Activated CD4-positive, alpha-beta memory T cell treated with anti-CD3 and anti-CD28 coated beads for 36 hours (primary cell): ENCODE measurements at places on chromosomes 13 and 19.
A peak's percentile ranks its signal among the peaks of the same experiment; 100 is the strongest.

DNA sequence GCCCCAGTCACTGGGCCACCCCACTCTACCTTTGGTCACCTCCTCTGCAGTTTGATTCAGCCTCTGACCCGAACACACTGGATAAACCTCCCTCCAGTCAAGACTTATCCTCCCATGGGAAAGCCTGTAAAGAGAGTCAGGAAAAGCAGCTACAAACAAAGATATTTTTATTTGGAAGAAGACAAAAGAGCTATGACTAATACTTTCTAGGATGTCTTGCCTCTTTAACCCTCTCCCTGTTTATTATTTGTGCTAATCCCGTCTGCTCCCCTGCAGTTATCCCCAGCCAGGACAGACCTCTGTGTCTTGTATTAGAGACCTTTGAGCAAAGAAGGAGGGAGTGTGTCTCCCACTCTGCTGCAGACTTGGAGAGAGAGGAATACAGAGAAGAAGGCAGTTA is 178.3 kb downstream of the EFNB2 start:
- DNase-seq: no peak

DNA sequence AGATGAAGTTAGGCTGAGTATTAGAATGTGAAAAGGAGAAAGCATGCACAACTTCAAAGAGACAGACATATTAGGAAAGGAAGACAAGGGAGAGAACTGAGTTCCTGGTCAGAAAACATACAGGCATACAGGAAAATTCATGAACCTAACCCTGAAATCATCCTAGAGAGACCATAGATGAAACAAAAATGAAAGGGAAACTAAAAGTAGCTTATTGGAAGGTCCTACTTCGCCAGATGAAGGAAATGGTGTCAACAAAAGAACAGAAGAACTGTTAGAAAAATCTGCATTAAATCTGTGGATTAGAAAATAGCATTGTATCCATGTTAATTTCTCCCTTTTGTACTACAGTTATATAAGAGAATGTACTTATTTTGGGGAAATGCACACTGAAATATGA is 169.0 kb upstream of the UFM1 start:
- DNase-seq: no peak

GRCh38 chr13:77456271-77456670 is 79.2 kb upstream of the SCEL start:
- DNase-seq: no peak

GRCh38 chr13:58300974-58301681 is 669.6 kb downstream of the PCDH17 start:
- DNase-seq: no peak

GRCh38 chr19:6682607-6683128 is 12.7 kb upstream of the TNFSF14 start:
- no peak for DNase-seq

DNA sequence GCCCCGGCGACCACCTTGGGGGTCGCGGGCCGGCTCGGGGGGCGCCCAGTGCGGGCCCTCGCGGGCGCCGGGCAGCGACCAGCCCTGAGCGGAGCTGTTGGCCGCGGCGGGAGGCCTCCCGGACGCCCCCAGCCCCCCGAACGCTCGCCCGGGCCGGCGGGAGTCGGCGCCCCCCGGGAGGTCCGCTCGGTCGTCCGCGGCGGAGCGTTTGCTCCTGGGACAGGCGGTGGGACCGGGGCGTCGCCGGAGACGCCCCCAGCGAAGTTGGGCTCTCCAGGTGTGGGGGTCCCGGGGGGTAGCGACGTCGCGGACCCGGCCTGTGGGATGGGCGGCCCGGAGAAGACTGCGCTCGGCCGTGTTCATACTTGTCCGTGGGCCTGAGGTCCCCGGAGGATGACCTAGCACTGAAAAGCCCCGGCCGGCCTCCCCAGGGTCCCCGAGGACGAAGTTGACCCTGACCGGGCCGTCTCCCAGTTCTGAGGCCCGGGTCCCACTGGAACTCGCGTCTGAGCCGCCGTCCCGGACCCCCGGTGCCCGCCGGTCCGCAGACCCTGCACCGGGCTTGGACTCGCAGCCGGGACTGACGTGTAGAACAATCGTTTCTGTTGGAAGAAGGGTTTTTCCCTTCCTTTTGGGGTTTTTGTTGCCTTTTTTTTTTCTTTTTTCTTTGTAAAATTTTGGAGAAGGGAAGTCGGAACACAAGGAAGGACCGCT is 729 bp downstream of the STK11 start:
- no peak for DNase-seq

- DNase-seq: no peak
These were observed 1292.4 kb upstream of the MIR17HG start for GRCh38 chr13:90055121-90055520.

GRCh38 chr19:32018014-32018413 is 327.4 kb upstream of the ZNF507 start:
- DNase-seq: no peak

DNA sequence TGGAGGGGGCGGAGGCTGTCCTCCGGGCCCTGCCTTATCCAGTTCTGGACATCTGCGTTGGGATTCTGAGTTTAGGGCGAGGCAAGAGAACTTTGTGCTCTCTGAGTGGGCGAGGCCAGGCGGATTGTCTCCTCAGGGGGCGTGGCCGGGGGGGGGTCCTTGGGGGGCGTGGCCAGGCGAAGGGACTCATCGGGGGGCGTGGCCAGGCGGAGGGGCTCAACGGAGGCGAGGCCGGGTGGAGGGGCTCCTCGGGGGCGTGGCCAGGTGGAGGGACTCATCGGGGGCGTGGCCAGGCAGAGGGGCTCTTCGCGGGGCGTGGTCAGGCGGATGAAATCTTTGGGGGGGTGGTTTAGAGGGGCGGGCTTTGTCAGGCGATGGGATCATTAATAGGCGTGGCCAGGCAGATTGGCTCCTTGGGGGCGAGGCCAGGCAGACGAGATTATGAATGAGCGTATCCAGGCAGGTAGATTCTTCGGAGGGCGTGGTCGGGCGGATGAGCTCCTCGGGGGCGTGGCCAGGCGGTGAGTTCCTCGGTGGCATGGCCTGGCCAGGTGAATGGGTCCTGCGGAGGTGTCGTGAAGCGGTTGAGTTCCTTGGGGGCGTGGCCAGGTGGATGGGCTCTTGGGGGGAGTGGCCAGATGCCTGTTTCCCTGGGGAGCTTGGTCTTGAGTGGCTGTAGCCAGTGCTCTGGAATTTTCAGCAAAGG is 10.3 kb upstream of the CACNG7 start:
- DNase-seq: no peak

DNA sequence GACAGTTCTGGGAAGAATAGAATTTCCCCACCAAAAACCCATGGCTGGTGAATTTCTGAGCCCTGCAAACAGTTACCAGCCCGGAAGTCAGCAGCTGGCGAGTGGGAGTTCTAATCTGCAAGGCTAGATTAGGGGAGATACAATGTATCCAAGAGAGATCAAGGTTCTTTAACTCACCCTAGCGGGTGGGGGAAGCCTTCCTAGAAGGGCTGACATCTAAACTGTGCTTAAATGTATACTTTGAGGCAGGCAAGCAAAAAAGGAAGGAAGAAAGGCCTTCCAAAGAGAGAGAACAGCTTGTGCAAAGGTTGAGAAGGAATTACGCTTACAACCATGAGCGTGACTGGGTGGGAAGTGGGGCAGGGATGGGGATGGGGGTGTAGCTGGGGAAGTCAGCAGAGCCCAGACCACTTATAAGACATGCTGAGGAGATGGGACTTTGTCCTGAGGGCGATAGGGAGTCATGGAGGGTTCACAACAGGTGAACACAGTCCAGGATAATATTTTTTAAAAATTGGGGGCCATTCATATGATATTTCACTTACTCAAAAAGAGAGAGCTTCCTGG is 20.8 kb upstream of the ZNRF4 start:
- no peak for DNase-seq

DNA sequence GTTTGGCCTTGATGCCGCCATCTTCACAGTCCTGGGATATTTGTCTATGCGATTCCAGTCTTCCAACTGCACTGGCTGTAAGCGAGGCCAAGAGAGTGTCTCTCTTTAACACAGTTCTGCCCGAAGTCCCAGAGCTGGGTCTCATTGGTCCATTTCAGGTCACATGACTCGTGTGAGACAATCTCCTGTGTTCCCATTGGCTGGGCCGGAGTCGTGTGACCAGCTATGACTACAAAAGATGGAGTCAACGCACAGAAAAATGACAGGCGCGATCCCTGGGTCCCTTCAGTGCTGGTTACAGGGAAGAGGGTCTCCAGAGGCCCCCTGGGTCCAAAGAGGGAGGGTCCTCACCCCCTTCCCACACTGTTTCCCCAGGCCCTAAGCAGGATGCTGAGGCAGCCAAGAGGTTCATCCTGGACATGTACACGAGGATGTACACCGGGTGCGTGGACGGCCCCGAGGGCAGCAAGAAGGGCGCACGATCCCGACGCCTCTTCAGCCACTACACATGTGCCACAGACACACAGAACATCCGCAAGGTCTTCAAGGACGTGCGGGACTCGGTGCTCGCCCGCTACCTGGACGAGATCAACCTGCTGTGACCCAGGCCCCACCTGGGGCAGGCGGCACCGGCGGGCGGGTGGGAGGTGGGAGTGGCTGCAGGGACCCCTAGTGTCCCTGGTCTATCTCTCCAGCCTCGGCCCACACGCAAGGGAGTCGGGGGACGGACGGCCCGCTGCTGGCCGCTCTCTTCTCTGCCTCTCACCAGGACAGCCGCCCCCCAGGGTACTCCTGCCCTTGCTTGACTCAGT is 15.9 kb upstream of the S1PR4 start:
- DNase-seq: peak; percentile 55

DNA sequence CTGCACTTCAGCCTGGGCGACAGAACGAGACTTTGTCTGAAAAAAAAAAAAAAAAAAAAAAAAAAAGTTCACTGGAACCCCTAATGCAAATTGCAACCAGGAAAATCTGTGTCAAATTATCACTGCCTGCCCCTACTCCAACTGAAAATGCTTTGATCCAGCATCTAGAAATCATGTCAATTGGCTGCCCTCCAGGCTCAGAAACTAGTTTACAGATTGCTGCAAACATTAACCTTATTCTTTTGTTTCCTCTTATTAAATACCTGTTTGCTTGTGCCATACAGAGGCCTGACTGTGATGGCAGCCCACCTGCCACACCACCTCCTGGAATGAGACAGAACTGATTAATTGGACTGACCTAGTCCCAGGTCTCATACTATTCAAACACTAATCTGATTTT is 18.6 kb upstream of the AKT2 start:
- no peak for DNase-seq

DNA sequence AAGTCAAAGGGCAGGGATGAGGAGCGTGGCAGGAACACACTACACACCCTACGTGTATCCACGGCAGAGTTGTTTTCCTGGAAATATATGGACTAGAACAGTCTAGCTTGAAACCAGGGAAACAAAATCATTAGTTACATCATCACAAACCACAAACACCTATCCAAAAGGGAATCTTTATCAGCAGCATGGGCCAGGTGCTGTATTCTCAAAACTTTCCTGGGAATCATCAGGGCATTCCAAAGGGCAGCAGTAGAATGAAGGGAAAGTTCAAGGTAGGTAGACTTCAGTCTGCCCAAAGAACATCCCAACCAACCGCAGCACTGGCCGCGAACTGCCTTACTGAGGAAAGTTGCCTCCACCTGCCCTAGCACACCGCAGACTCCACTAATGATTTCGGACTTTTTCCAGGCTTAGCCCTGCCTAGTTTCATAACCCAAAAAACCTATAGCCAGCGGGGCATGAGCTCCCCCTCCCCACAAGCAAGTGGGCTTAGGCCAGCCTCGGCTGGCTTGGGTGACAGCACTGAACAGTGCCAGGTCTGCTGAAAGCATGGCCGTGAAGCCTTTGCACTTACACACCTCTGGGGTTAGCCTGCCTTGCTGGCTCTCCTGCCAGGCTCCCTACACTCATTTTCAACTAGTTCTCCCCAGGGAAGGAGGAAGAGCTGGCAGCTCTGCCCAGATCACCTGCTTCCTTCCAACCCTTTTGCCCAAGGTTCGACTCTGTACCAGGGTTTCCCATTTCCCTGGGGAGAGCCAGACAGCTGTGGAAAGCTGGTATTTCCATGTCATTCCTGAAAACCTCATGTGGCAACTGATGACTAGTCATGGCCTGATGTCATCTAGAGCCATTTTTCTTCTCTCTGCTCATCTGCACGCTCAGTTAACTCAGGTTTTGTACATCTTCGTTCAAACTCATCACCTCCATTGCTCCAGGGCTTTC is 77.3 kb upstream of the UBAC2 start:
- no peak for DNase-seq

- no peak for DNase-seq
These were observed 34.0 kb downstream of the KLF5 start for GRCh38 chr13:73092829-73093228.

DNA sequence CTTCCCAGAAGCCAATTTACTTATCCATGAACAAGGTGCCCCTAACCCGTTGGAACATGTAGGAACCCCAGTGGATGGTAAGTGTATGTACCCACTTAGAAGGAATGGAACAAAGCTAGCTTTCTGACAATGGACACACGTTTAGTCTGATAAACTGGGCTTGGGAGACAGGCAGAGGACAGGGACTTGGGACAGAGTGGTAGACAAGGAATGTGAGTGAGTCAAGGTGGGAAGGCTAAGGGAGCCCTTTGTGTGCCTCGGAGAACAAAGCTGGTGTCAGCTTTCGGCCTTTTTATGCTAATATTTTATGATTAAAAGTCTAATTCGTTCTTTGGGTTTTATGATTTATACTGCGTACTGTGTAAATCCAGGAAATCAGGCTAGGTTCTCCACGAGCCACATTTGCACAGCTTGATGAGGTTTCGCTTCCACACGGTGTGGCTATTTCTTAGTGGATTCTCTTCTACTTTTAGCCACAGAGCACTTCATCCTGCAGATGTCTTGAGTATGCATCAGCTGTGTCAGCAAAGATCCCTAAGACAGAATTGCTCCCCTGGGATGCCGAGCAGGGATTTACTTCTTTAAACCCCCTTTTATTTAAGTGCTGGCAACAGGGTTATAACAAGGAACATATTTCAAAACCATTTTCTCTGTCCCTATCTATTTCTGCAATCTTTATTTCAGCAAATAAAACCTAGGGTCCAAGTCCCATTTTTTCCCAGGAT is 258.5 kb downstream of the DLEU7 start:
- DNase-seq: no peak

DNA sequence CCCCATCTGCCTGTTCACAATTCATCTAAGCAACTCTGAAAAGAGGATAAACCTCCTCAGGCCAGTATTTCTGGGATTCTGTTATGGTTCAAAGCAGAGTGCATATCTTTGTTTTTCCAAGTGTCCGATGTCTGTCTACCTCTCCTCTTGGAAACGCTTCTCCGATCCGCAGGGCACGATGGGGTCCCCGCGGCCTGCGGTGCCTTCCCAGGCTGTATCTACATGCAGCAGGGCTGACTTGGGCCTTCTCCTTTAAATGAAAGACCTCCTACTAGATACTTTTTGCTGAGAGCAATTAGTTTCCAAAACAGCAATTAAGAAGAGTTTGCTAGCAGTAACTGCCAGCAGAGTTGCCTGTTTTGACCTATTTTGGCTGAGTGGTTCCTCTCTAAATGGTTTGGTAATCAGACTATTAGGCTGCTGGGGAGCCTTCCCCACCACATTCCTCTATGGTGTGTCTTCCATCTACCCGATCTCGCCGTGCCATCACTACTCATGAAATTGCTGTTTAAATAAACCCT is 23.5 kb downstream of the COL4A2 start:
- DNase-seq: no peak
